Activated B cell treated with CpG ODN at 0.5 μM for 24 hours (primary cell): ENCODE measurements at places on chromosomes 5 and 9. TPM values are rescaled to one million over a fixed set of nuclear protein-coding genes. Genes with fewer than 3 reads are reported as not detected.
A peak's percentile ranks its signal among the peaks of the same experiment; 100 is the strongest.

DNA sequence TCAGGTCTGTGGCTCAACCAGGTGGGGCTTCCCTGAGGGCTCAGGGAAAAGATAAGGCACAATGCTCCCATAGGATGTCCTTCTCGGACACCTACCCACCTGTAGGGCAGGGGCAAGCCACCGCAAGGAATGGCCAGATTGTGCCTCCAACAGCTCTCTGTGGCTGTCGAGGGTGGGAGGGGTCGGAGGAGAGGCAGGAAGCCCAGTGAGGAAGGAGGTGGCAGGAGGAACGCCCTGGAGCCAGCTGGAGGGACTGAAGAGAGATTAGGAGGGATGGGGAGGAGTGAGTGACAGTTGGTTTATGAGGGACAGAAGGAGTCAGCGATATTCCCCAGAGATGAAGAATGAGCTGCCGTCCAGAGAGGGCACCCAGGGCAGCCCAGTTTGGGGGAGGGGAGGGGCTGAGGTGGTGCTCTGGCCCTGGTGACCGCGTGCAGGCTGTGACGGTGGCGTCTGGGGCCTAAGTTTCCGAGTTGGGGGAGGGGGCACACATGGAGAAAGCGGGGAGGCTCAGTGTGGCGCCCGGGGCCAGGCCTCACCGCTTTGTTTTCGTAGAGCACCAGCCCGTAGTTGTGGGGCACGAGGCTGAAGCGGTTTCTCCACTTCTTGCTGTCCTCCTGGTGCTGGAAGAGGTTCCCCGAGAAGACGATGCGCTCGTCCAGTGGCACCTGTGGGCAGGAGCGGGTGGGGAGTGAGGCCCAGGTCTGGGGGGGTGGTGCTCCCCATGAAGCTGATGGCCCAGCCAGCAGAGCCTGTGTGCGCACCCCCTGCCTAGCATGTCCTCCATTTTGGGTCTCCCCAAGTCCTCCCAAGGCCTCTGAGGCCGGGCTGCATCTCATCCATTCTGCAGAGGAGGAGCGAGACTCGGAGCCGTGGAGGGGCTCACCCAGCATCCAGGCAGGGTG is 75.6 kb downstream of the LRSAM1 start:
- no peak overlapping the region for H3K27ac ChIP-seq
- no peaks in the 10 kb centered on the region for H3K36me3 ChIP-seq
- no peak for DNase-seq
- H3K4me3 ChIP-seq: no peak overlapping the region
- no peaks in the 10 kb centered on the region for H3K27me3 ChIP-seq
- no peaks in the 10 kb centered on the region for H3K4me1 ChIP-seq

- peaks cover 3% of the 10 kb centered on the region for H3K36me3 ChIP-seq
- H3K4me1 ChIP-seq: peaks cover 3% of the 10 kb centered on the region
- DNase-seq: no peak
- H3K4me3 ChIP-seq: no peak overlapping the region
- H3K27me3 ChIP-seq: no peaks in the 10 kb centered on the region
- H3K27ac ChIP-seq: no peak overlapping the region
Measured at GRCh38 chr5:78472469-78473106, 112.2 kb downstream of the SCAMP1 start.

DNA sequence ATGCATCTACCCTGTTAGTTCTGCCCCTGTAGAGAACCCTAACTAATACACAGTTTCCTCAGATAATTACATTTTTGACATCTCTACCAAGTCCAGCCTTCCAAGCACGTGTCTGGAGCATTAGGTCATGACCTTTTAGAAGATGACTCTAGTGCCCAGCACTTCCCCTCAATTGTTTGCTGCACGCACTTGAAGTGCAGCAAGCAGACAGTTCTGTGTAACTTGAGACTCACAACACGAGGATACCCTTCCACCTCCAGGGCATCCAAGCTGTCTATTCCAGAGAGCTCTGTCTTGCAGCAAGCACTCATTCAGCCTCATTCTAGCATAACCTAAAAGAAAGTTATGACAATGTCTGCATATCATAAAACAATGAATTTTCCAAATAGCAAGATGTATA is 1410.5 kb upstream of the CDH18 start:
- H3K27me3 ChIP-seq: no peaks in the 10 kb centered on the region
- H3K4me3 ChIP-seq: no peak overlapping the region
- H3K4me1 ChIP-seq: no peaks in the 10 kb centered on the region
- no peak overlapping the region for H3K27ac ChIP-seq
- H3K36me3 ChIP-seq: no peaks in the 10 kb centered on the region
- no peak for DNase-seq

- no peaks in the 10 kb centered on the region for H3K36me3 ChIP-seq
- no peak overlapping the region for H3K27ac ChIP-seq
- H3K4me1 ChIP-seq: no peaks in the 10 kb centered on the region
- H3K27me3 ChIP-seq: no peaks in the 10 kb centered on the region
- DNase-seq: no peak
Measured at GRCh38 chr9:17024129-17024528, 110.7 kb upstream of the CNTLN start.

- no peaks in the 10 kb centered on the region for H3K27me3 ChIP-seq
- H3K36me3 ChIP-seq: peaks cover 16% of the 10 kb centered on the region
- DNase-seq: peak; percentile 84
- peak within 1 kb of the TSS; percentile 100 for H3K27ac ChIP-seq
- peaks cover 33% of the 10 kb centered on the region for H3K4me1 ChIP-seq
Measured at GRCh38 chr5:66144074-66144833, at the start of gene SREK1. SREK1 (plus strand) TSS chr5:66144300; CDS start chr5:66144377, 77 bp downstream.

DNA sequence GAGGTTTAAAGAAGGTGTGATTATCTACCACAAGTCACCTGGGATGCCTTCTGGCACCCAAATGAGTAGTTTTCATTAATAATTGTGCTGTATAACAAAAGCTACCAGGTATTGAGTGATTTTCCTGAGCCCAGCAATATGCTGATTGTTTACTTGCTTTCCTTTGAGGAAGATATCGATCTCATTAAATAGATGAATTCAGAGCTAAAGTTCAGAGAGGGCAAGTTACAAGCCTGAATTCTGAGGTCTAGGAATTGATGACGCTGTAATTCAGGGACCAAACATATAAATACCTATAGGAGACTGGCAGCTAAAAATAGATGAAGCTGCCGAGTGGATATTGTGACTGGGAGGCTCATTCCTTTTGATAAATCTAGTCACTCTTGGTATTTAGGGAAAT is 1.1 kb downstream of the ERCC6L2 start:
- peaks cover 16% of the 10 kb centered on the region for H3K4me1 ChIP-seq
- no peak overlapping the region for H3K4me3 ChIP-seq
- H3K36me3 ChIP-seq: peaks cover 38% of the 10 kb centered on the region
- no peak for DNase-seq
- no peaks in the 10 kb centered on the region for H3K27me3 ChIP-seq

DNA sequence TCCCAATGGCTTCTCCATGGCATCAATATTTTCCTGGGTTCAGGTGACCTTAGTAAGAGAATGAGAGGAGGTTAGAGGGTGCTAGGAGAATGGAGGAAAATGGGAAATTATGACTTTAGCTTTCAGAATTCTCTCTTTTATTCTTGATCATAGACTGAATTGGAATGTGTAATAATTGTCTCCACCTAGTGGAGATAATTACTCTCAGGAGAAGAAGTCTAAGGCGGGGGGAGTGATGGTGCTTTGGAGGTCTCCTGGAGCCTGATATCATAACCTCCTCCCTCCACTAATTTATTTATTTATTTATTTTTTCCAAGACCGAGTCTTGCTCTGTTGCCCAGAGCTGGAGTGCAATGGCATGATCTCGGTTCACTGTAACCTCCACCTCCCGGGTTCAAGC is 221.3 kb downstream of the GRIA1 start:
- no peaks in the 10 kb centered on the region for H3K36me3 ChIP-seq
- H3K4me3 ChIP-seq: no peak overlapping the region
- H3K27ac ChIP-seq: no peak overlapping the region
- H3K27me3 ChIP-seq: no peaks in the 10 kb centered on the region
- no peak for DNase-seq

- no peak for DNase-seq
- no peak overlapping the region for H3K4me3 ChIP-seq
- H3K27me3 ChIP-seq: peaks cover 2% of the 10 kb centered on the region
- H3K4me1 ChIP-seq: no peaks in the 10 kb centered on the region
- no peaks in the 10 kb centered on the region for H3K36me3 ChIP-seq
Measured at GRCh38 chr9:69985971-69986370, 57.7 kb upstream of the MAMDC2 start.

DNA sequence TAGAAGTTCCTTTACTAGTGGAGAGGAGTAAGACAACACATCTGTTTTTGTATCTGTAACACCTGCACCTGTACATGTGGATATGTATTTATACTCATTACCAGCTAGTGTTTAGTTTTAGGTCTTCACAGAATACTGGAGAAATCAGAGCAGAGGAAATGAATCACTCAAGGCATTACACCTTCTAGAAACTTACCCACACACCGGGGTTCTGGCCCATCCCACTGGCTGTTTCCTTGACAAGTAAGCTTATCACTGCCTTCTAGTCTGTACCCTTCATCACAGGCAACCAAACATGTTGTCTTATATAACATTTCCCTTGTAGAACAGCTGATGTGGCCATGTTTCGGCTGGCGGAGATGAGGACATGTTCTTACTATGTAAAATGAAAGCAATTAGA is 76.7 kb downstream of the SVEP1 start:
- no peak overlapping the region for H3K27ac ChIP-seq
- no peaks in the 10 kb centered on the region for H3K36me3 ChIP-seq
- H3K4me3 ChIP-seq: no peak overlapping the region
- H3K27me3 ChIP-seq: peaks cover 2% of the 10 kb centered on the region
- DNase-seq: no peak

DNA sequence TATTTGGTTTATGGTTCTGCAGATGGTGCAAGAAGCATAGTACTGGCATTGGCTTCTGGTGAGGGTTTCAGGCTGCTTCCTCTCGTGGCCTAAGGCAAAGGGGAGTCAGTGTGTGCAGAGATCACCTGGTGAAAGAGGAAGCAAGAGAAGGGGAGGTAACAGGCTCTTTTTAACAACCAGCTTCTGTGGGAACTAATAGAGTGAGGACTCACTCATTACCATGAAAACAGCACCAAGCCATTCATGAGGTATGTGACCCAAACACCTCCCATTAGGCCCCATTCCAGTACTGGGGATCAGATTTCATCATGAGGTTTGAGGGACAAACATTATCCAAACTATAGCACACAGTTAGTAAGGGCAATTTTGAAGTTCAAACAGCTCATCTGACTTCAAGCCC is 263.5 kb downstream of the TMEM38B start:
- H3K4me1 ChIP-seq: no peaks in the 10 kb centered on the region
- no peak for DNase-seq
- no peak overlapping the region for H3K4me3 ChIP-seq
- H3K27ac ChIP-seq: no peak overlapping the region
- H3K36me3 ChIP-seq: no peaks in the 10 kb centered on the region

- peak overlapping the region; percentile 80 for H3K4me3 ChIP-seq
- peak; percentile 23 for DNase-seq
- H3K27me3 ChIP-seq: peaks cover 33% of the 10 kb centered on the region
- H3K36me3 ChIP-seq: no peaks in the 10 kb centered on the region
Measured at GRCh38 chr9:38066914-38067858, 1.8 kb downstream of the SHB start.

- DNase-seq: no peak
- no peak overlapping the region for H3K27ac ChIP-seq
- H3K4me1 ChIP-seq: peaks cover 18% of the 10 kb centered on the region
- no peak overlapping the region for H3K4me3 ChIP-seq
- H3K36me3 ChIP-seq: no peaks in the 10 kb centered on the region
Measured at GRCh38 chr9:99299211-99300102, 77.4 kb downstream of the SEC61B start.

GRCh38 chr5:173907686-173908371 is 19.7 kb downstream of the CPEB4 start:
- H3K36me3 ChIP-seq: peaks cover 16% of the 10 kb centered on the region
- H3K27me3 ChIP-seq: no peaks in the 10 kb centered on the region
- H3K4me3 ChIP-seq: no peak overlapping the region
- no peak for DNase-seq
- peaks cover 44% of the 10 kb centered on the region for H3K4me1 ChIP-seq

DNA sequence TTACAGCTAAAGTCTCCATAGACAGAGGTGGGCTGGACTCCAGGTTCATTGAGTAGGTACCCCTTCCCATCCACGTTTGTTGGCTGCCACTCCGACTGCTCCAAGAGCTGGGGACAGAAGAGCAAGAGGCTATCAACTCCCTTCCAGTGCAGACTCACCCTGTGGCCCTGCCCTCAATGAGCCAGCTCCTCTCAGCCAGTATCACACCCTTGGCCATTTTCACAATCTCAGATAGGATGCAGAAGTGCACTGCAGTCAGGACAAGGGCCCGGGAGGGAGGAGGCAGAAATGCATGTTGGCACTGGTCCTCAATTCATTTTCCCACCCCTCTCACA is 6.2 kb downstream of the IRF1 start:
- H3K4me1 ChIP-seq: peaks cover 78% of the 10 kb centered on the region
- peaks cover 80% of the 10 kb centered on the region for H3K36me3 ChIP-seq
- DNase-seq: no peak
- no peak overlapping the region for H3K4me3 ChIP-seq
- H3K27ac ChIP-seq: peak overlapping the region; percentile 31
- H3K27me3 ChIP-seq: no peaks in the 10 kb centered on the region

- no peaks in the 10 kb centered on the region for H3K36me3 ChIP-seq
- no peak for DNase-seq
- no peaks in the 10 kb centered on the region for H3K4me1 ChIP-seq
- peaks cover 7% of the 10 kb centered on the region for H3K27me3 ChIP-seq
Measured at GRCh38 chr5:160333721-160334120, 21.4 kb upstream of the CCNJL start.

DNA sequence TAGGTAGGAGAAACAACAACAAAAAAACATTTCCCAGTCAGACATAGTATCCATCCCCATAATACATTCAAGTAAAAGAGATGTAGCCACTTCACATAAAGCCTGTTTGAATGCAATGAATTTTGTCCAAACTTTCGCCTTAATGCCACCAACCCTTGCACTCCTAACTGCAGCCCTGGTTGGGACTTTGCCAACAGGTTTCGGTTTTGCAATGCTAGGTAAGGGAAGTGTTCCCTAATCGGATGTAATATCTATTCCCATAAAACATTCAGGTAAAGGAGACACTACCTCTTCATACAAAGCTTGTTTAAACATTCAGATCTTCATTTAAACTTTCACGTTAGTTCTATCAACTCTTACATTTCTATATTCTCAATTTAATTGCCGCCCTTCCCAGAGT is 336.1 kb downstream of the DRD1 start:
- H3K4me3 ChIP-seq: no peak overlapping the region
- no peaks in the 10 kb centered on the region for H3K27me3 ChIP-seq
- no peak overlapping the region for H3K27ac ChIP-seq
- no peaks in the 10 kb centered on the region for H3K36me3 ChIP-seq

The BRINP1 gene
- total RNA-seq: not detected in 2 replicates

The CCDC171 gene
- 1.9 and 3.6 TPM in 2 replicates for total RNA-seq

The EPB41L4B gene
- 5.3 and 6.1 TPM in 2 replicates for total RNA-seq

The MCIDAS gene
- not detected in 2 replicates for total RNA-seq

The CLTB gene
- total RNA-seq: 29.5 and 48.9 TPM in 2 replicates

The DCTN4 gene
- total RNA-seq: 49.0 and 49.8 TPM in 2 replicates

The FOXI1 gene
- not detected in 2 replicates for total RNA-seq

The MAMDC2 gene
- total RNA-seq: not detected in 2 replicates
